Midbrain (tissue), 1 donor: ENCODE measurements at places on chromosomes 11 and 22.

GRCh38 chr11:81987829-81988472 is 745.7 kb downstream of the FAM181B start:
- DNase-seq = no peak

DNA sequence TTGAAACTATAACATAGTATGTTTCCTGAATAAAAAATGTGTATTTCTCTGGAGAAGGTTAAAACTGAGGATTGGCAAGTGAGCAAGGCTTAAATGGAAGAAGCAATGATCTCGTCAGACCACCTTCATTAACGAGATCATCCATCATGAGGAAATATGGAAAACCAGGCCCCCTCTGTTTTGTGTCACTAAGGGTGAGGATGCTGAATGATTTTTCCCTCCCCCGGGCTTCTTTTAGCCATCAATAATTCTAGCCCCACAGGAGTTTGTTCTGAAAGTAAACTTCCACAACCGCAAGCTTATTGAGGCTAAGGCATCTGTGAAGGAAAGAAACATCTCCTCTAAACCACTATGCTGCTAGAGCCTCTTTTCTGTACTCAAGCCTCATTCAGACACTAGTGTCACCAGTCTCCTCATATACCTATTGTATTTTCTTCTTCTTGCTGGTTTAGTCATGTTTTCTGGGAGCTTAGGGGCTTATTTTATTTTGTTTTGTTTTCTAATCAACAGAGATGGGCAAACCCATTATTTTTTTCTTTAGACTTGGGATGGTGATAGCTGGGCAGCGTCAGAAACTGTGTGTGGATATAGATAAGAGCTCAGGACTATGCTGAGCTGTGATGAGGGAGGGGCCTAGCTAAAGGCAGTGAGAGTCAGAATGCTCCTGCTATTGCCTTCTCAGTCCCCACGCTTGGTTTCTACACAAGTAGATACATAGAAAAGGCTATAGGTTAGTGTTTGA is 5.8 kb upstream of the HBE1 start:
- DNase-seq = no peak

- DNase-seq = peak; percentile 55
Measured at GRCh38 chr22:38260761-38261681, 11.8 kb downstream of the TMEM184B start.

DNA sequence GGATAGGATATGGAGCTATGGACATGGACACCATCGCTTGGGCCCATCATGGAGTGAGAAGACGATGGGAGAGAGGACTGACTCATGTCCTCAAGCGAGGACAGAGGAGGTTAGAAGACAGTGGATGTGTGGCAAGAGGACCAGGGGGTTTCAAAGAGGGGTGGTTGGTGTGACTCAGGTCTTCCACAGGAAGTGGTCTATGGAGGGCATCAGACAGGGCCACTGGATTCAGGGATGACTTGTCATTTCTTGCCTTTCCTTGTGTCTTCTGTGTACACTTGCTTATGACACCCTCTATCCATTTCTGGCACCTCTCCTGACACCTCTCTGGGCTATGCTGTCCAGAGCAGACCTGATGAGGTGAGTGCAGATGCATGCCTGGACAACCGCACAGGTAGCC is 115.4 kb downstream of the OSBP2 start:
- DNase-seq = no peak

DNA sequence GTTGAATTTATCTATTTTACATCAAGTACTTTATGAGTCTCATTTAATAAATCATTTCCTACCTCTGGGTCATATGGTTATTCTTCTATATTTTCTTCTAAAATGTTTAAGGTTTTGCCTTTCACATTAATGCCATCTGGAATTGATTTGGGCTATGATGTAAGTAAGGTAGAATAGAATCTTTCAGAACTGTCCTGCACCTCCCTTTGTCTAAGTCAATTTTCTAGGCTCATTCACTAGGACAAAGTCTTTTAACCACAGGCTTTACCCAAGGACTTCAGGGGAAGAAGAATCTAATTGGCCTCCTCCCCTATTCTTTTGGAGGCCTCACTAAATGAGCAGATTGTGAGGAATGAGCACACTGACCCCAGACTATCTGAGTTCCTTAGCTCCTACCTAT is 146.0 kb downstream of the BBOX1 start:
- DNase-seq = no peak
